ENCODE measurements at places on chromosomes 11 and 22.

GRCh38 chr11:75166791-75167190, 15.9 kb downstream of the SLCO2B1 start:
- DNase-seq, result no peak

- peak; percentile 50 for DNase-seq
Measured at GRCh38 chr11:36540998-36541397, 26.8 kb upstream of the RAG1 start.

DNA sequence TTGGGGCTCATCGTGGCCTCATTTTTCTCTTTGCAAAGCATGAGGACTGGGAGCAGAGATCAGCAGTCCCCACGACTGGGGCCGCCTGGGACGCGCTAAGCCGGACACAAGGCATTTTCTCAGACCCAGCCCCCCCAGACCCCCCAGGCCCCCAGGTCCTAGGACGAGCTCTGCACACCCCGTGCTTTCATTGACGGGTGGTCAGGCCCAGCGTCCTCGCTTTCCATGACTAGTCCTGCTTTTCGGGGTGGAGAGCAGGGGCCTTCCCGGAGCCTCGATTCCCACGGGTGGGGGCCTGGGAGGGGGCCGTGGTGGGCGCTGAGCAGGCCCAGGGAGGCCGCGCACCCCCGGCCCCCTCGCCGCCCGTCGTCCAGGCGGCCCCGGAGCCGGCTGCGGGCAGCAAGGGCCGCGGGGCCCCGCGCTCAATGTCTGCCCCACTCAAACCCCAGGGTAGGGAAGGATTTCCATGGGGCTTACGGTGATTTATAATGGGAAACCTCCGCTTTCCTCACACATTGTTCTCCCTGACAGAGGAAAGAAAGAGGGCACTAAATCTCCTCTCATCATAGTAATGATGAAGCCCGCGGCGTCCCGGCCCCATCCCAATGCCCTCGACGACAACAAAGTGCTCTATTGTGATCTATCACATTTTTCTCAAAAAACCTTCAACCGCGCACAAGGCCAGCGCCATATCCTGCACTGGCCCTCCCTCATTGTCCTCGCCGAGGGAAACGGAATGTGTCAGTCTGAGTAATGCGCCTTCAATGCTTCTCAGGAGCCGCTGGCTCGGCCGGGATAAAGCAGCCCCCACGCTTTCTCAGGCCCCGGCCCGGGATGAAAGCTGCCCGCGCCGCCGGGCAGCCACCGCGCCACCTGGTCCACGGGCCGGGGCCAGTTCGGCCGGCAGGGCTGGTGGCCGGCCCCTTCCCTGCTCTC, 10.4 kb upstream of the LINC01488 start:
- DNase-seq, result no peak

DNA sequence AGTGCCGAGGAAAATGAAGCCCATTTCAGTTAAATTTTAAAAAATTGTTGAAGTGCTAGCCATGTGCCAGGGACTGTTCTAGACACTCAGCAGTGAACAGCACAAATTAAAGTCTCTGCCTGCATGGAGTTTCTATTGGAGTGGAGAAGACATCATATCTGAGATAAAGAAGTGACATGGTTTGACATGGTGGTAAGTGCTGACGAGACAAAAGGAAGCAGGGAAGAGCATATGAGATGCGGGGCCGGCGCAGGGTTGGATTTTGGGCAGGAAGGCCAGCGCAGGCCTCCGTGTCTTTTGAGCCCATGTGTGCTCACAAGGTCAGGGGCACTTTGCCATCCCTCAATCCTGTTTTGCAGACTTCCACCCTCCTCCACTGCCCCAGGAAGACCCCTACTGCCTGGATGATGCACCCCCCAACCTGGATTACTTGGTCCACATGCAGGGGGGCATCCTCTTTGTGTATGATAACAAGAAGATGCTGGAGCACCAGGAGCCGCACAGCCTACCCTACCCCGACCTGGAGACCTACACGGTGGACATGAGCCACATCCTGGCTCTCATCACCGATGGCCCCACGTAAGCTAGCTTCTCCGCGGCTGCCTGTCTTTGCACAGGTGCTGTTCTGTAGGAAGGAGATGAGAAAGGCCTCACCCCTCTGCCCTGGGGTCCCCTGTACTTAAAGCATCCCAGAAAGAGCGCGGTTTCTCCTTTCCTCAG, 29.6 kb downstream of the AMPD3 start:
- no peak for DNase-seq

DNA sequence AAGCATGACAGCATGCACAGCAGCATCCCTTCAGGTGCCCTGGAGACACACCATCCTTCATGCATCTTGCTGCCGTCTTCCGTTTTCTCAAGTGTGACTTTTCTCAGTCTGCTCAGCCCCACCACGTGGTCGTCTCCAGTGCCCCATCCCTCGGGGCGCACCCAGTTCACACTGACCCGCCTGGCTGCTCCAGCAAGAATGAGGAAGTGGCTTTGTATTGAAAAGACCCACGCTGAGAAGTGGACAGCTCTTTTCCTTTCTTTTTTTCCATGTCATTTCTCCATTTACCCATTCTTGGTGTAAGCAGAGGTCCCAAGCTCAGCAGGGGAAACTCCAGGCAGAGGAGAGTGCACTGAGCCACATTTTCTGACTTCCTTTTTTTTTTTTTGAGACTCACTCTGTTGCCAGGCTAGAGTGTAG, 14.5 kb downstream of the SERPINH1 start:
- DNase-seq, result no peak

GRCh38 chr22:19361501-19362103, 69.9 kb downstream of the HIRA start:
- DNase-seq, result no peak

Measured in activated naive CD4-positive, alpha-beta T cell treated with anti-CD3 and anti-CD28 coated beads, Interleukin-2, amount 10 ng/mL, durations not matched to agents 7 days and 5 days (primary cell).